H9 (cell line): ENCODE measurements at places on chromosomes 4 and X. TPM values are rescaled to one million over a fixed set of nuclear protein-coding genes. Genes with fewer than 3 reads are reported as not detected.

DNA sequence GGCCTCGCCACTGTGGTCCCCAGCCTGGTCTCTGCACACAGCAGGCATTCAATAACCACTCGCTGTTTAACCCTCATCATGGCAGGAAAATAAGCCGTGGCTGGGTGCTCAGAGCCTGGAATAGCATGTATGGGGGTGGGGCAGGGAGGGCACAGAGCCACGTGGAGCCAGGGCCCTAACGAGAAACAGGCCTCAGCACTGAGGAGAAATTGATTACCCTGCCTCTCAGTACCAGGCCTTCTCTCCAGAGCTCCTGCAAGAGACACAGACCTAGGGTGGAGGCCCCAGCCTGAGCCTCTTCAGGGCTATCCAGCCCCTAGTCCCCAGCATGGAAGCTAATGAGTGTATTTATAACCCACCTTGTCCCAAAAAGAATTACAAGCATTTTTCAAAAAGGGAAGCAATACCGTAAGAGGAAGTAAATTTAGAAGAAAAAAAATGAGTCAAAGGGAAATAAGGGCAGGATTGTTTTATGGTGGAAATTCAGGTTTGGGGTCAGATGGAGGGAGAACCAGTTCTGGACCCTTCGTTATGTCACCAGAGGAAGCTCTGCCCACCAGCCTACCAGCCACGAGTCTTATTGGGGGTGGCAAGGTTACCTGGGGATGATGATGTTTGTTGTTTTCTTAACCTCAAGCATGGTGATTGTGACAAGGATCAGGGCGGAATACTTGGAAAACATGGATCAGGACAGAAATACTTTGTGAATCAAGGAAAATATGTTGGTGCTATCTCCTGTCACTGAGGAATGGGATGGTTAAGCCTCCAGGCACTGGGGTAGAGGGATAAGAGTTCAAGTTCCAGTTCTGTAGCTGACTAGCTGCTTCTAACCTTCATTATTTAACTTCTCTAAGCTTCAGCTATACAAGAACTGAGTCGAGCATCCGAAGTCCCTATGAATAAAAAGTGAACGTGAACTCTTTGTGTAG, 101.9 kb upstream of the RBPJ start:
- no peak for DNase-seq

DNA sequence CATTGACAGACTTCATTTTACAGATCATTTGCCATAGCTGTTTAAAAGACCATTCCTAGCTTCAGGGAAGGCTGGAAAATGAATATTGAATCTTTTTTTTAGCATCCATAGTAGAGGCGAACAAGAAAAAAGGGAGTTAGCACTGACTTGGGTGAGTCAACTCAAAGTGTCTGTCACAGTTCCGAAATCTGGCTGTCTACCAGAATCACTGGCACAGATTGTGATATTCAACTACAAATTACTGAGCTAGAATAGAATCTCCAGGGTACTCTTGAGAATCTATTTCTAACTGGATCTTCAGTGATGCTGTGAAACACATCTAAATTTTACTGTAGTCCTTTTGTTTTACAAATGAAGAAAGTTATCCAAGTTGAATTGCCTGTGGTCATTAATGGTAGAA, 31.5 kb downstream of the SEC24B start:
- DNase-seq, result no peak

GRCh38 chrX:142214081-142214480, 9.0 kb upstream of the MAGEC2 start:
- DNase-seq, result no peak

GRCh38 chr4:53779025-53779424, 187.7 kb upstream of the LNX1 start:
- DNase-seq, result no peak

DNA sequence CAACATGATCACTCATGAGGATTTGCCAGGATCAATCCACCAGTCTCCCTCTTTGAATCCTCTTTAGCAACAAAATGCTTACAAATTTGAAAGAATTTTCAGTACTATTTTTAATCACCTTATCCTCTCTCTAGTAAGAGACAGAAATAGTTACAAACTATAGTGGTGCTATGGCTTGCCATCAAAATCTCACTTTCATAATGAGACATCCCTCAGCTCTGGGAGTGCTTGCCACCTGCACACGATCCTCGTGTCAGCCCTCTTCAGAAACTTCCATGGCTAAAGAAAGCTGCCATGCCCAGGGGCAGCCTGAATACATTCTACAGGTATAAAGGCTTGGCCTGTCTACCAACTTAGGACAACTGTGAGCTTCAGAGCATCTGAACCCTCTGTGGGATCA, 5.1 kb upstream of the DHX15 start:
- no peak for DNase-seq

DNA sequence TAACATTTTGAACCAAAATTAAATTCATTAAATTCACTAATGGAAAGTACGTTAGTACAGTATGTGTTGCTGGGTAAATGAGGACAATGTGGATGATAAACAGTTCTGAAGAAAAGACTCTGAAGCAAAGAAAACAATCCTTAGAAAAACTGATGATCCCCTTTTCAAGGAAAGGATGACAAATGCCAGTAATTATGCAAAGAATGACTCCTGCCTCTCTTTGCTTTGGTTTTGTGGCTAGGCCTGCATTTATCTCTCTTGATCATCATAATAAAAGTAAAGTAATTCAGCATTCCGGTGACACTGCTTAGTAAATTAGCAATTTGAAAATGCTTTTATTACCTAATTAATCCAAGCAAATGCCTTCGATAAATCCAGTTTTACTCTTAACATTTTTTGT, 652.2 kb upstream of the DIPK2B start:
- no peak for DNase-seq

DNA sequence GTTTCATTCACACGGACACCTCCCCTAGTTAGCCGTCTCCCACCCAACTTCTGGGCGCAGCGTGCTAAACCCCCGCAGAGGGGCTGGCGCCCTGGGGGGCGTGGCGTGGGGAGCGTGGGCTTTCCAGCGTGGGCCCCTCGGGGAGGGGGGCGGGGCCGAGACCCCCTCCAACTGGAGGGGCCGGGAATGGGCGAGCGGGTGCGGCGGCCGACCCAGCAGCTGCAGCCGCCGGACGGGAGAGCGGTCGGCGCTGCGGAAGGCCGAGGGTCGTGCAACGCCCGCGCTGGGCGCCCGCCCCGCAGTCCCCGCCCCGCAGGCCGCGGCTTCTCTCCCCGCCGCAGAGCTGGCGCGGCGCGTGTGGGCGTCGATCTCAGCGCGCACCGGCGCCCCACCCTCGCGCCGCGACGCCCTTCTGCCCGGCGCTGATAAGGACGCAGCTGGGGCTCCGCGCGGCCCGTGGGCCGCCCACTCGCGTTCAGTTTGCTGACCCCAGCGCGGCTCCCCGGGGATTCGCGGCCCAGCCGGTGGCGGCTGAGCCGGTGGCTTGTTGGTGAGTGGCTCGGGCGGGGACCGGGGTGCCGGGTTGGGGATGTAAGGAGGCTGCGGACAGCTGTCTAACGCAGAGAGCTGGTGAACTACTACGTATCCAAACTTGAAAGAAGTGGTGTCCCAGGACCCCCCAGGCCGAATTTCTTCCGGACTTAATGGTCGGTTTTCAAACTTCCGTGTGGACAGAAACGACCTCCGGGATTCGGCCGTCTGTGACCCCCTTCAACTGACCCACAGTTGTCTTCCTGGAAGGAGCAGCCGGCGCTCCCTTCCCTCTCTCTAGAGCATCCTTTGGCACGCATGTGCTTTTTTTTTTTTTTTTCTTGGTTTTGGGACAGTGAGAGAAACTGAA, 1.5 kb downstream of the FHDC1 start:
- no peak for DNase-seq

DNA sequence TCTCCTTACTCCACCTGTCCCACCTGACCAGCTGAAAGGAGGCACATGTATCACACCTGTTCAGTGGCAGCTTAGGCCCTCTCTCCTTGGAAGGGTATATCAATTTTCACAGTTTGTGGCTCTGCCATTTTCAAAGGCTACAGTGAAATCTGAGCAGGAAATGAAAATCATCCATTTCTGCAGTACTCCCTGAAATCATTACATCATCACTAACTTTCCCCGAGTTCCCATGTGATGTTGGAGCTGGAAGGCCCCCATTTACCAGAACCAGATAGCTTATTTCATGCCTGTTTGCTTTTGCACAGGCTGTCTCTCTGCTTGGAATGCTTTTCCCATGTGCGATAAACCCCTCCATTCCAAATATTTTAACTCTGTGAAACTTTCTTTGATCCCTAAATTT, 31.0 kb upstream of the STX18 start:
- no peak for DNase-seq

DNA sequence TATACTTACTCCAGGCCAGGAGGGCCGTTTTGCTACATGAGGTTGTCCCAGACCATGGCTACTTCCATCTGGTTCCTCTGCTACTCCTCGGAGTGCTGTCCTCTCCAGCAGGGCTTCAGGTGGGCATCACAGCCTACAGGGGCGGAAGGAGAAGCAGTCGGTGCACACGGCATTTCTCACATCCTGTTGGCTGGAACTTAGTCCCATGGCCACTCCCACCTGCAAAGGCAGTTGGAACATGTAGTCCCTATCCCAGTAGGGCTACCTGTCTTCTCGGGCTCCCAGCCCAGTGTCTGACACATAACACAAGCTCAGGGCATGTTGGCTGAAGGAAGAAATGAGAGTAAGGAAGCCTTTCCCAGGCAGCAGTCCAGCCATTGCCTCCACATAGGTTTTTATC, 7.7 kb upstream of the STK32B start:
- peak; percentile 53 for DNase-seq

DNA sequence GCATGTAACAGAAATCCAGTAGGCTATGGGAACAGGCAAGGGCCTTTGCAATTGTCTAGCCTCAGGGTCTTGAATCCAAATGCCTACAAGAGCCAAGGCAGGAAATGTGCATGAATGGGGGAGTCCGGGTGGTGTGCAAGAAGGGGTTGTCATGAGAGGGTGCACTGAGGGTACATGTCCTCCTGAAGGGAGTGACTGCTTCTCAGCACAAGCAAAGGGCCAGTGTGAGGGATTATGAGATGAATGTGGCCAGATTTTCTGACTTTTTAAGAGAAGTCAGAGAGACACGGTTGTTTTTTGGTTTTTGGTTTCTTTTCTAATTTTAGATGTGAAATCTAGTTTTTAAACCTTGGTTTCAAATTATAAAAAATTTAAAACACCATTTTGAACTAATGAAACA, 76.5 kb upstream of the LSM6 start:
- no peak for DNase-seq

The HAND2 gene
- total RNA-seq, result not detected in 2 replicates

The STARD8 gene
- 0.39 and 0.52 TPM in 2 replicates for total RNA-seq

The TREX2 gene
- 1.1 and 1.3 TPM in 2 replicates for total RNA-seq

The GRIA3 gene
- total RNA-seq, result 1.4 and 2.4 TPM in 2 replicates

The DOCK11 gene
- 6.2 and 6.5 TPM in 2 replicates for total RNA-seq

The CLNK gene
- total RNA-seq, result not detected in 2 replicates

The DUSP9 gene
- 2.3 and 2.4 TPM in 2 replicates for total RNA-seq
